IMR-90 (cell line): ENCODE measurements at places on chromosomes 7 and 10. TPM values are rescaled to one million over a fixed set of nuclear protein-coding genes. Genes with fewer than 3 reads are reported as not detected.

TMEM130 gene
- 1.1 and 1.4 TPM in 2 replicates for total RNA-seq

GRCh38 chr7:55131142-55131929 lies 112.5 kb downstream of the EGFR start:
- peak overlapping the region; percentile 99 for H3K27ac ChIP-seq
- H3K4me1 ChIP-seq: peaks cover 51% of the 10 kb centered on the region
- peaks cover 1% of the 10 kb centered on the region for H3K36me3 ChIP-seq
- peak; percentile 47 for DNase-seq

DNA sequence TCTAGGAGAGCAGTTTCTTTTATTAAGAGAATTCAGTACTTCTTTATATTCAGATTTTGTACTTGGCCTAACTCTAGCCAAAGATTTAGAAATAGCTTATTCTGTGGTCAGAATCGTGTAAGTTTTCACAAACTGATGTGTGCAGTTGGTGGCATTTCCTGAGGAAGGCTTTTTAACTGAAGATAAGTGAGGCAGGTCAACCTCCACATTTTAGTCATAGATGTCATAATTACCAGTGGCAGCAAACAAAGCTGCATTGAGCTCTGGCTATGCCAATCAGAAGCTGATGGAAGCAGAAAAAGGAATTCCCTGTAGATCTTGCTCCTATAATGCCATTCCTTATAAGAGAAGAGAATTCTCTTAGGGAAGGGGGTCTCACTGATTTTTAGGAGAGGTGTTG lies 141.3 kb upstream of the SP8 start:
- DNase-seq: no peak
- no peaks in the 10 kb centered on the region for H3K27me3 ChIP-seq
- no peak overlapping the region for H3K27ac ChIP-seq
- H3K4me1 ChIP-seq: no peaks in the 10 kb centered on the region

GRCh38 chr7:134699021-134699818 lies 52.6 kb downstream of the BPGM start:
- no peak overlapping the region for H3K27ac ChIP-seq
- H3K27me3 ChIP-seq: no peaks in the 10 kb centered on the region
- H3K36me3 ChIP-seq: no peaks in the 10 kb centered on the region
- H3K4me3 ChIP-seq: no peak overlapping the region
- H3K4me1 ChIP-seq: peaks cover 7% of the 10 kb centered on the region

DNA sequence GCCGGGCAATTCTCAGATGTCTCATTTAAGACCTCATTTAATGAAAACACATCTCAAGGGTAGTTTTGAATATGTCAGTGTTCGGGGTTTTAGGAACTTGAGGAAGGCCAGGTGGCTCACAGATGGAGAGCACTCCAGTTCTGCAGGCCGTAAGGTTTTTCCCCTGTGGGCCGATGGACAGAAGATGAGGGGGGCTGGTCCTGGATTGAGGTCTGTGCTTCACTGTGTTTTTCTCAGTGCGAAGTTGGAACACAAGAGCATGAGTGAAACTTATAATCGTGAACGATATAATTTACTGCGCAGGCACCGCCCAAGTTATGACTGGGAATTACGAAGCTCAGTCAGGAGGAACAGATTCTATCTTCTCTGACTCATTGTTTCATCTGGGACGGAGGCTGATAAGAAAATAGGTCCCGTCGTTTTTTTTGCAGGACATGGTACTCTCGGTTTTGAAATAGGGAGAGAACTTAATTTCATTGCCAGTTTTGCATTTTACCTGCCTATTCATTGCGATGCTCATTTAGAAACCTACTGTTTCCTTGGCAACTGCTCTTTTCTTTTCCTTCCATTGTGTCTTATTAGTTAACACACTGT lies 591.0 kb upstream of the PFKP start:
- H3K36me3 ChIP-seq: no peaks in the 10 kb centered on the region
- H3K4me1 ChIP-seq: no peaks in the 10 kb centered on the region
- no peak overlapping the region for H3K27ac ChIP-seq
- no peak for DNase-seq

GRCh38 chr10:11367505-11367904 lies 243.9 kb downstream of the USP6NL start:
- H3K27me3 ChIP-seq: no peaks in the 10 kb centered on the region
- H3K4me3 ChIP-seq: no peak overlapping the region
- no peak overlapping the region for H3K27ac ChIP-seq
- no peaks in the 10 kb centered on the region for H3K36me3 ChIP-seq
- no peak for DNase-seq

GRCh38 chr10:75939541-75939940 lies 508.1 kb downstream of the LRMDA start:
- no peaks in the 10 kb centered on the region for H3K4me1 ChIP-seq
- no peak overlapping the region for H3K27ac ChIP-seq
- H3K27me3 ChIP-seq: peaks cover 13% of the 10 kb centered on the region; the same call in 1 of the 2 replicates

GIMAP4 gene
- total RNA-seq: not detected in 2 replicates

- no peak overlapping the region for H3K27ac ChIP-seq
- no peak for DNase-seq
- no peak overlapping the region for H3K4me3 ChIP-seq
- H3K4me1 ChIP-seq: peaks cover 14% of the 10 kb centered on the region; the same call in 1 of the 2 replicates
Observed at GRCh38 chr10:70692043-70692603, 19.8 kb downstream of the ADAMTS14 start.

DNA sequence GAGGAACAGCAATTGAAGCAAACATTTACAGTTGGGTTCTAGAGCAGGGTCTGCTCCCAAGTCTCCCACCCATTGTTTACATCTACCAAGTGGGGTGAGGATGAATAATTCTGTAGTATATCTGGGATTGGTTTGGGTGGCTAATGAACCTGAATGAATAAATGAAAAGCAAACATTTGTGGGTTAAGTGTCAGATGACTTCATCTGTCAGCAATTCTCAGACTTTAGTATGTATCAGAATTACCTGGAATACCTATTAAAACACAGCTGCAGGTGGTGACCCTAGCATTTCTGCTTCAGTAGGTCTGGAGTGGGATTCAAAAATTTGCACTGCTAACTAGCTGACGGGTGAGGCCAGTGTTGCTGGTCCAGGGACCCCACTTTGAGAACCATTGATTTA lies 18.0 kb upstream of the NPVF start:
- H3K27ac ChIP-seq: no peak overlapping the region
- no peaks in the 10 kb centered on the region for H3K4me1 ChIP-seq
- no peaks in the 10 kb centered on the region for H3K36me3 ChIP-seq
- H3K4me3 ChIP-seq: no peak overlapping the region

GRCh38 chr10:10141782-10142382 lies 875.8 kb upstream of the CELF2 start:
- no peaks in the 10 kb centered on the region for H3K4me1 ChIP-seq
- H3K36me3 ChIP-seq: no peaks in the 10 kb centered on the region
- H3K27ac ChIP-seq: no peak overlapping the region
- H3K27me3 ChIP-seq: no peaks in the 10 kb centered on the region
- no peak overlapping the region for H3K4me3 ChIP-seq

- H3K36me3 ChIP-seq: peaks cover 59% of the 10 kb centered on the region
- DNase-seq: no peak
- H3K4me3 ChIP-seq: no peak overlapping the region
- H3K27ac ChIP-seq: no peak overlapping the region
- H3K4me1 ChIP-seq: no peaks in the 10 kb centered on the region
Observed at GRCh38 chr10:78004215-78005026, 24.9 kb downstream of the POLR3A start.

MMP21 gene
- not detected in 2 replicates for total RNA-seq

DNA sequence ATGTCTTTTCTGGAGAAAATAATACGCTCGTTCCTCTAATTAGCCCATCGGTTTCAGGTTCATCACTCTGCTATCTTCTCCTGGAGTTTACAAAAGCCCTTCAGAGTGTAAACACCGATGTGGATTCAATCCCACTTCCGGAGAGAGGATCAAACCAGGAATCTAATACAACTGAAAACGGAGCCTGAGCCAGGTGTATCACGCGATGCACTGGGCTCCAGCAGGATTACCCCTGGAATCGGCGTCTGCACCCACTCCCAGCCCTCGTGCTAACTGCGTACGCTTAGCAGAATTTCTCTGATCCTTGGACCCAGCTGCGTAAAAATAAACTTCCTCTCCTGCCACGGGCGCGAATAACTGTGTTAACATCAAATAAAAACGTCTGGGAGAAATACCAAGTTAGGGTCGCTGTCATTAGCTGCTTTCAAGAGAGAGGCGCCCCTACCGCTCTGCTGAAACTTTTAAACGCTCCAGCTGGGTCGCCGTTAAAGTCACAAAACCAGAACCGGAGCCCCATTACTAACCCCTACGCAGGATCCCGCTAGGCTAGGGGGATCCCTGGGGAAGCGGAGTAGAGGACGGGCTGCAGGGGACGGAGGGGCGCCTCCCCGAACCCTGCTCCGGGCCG lies 502 bp downstream of the ZNF3 start:
- no peaks in the 10 kb centered on the region for H3K27me3 ChIP-seq
- peaks cover 28% of the 10 kb centered on the region for H3K36me3 ChIP-seq
- peak overlapping the region; percentile 87 for H3K27ac ChIP-seq
- peak overlapping the region; percentile 73 for H3K4me3 ChIP-seq

GRCh38 chr7:46844486-46844885 lies 737.4 kb downstream of the TNS3 start:
- no peaks in the 10 kb centered on the region; the same call in 1 of the 2 replicates for H3K4me1 ChIP-seq
- H3K4me3 ChIP-seq: no peak overlapping the region
- H3K27ac ChIP-seq: no peak overlapping the region
- no peaks in the 10 kb centered on the region for H3K36me3 ChIP-seq
- no peaks in the 10 kb centered on the region for H3K27me3 ChIP-seq

FAM25C gene
- total RNA-seq: not detected in 2 replicates

SLC39A12 gene
- total RNA-seq: not detected in 2 replicates

GRCh38 chr7:129634361-129635034 lies 23.0 kb downstream of the NRF1 start:
- no peak overlapping the region for H3K27ac ChIP-seq
- DNase-seq: no peak
- H3K27me3 ChIP-seq: no peaks in the 10 kb centered on the region

- H3K36me3 ChIP-seq: no peaks in the 10 kb centered on the region
- H3K4me3 ChIP-seq: no peak overlapping the region
- H3K4me1 ChIP-seq: peaks cover 7% of the 10 kb centered on the region
- H3K27ac ChIP-seq: no peak overlapping the region
- no peak for DNase-seq
Observed at GRCh38 chr10:103553743-103554487, 60.4 kb downstream of the NEURL1 start.

GRCh38 chr7:21106296-21106732 lies 319.6 kb upstream of the SP8 start:
- H3K27ac ChIP-seq: no peak overlapping the region
- H3K4me1 ChIP-seq: no peaks in the 10 kb centered on the region
- no peak overlapping the region for H3K4me3 ChIP-seq
- no peak for DNase-seq

GPNMB gene
- under 0.01 TPM in 1 of 2 replicates, not detected in the other for total RNA-seq

GRCh38 chr10:58827381-58827780 lies 314.7 kb downstream of the BICC1 start:
- no peaks in the 10 kb centered on the region for H3K4me1 ChIP-seq
- no peak for DNase-seq
- peaks cover 10% of the 10 kb centered on the region for H3K36me3 ChIP-seq
- no peak overlapping the region for H3K27ac ChIP-seq

DNA sequence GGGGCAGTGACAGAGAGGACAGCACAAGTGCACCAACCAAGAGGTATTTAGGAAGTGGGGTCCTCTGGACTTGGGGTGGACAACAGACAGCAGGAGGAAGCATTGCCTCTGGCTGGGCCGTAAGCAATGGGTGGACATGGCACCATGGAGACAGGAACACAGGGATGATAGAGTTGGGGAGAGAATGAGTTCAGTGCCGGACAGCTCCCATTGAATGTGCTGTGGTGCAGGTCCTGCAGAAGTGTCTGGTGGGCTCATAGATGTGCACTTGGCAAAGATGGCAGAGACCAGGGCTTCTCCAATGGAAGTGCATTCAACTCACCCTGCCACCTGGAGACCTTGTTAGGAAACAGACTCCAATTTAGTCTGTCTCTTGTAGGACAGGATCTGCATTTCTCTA lies 341.5 kb upstream of the ZMIZ1 start:
- DNase-seq: no peak
- H3K27me3 ChIP-seq: peaks cover 67% of the 10 kb centered on the region
- no peak overlapping the region for H3K27ac ChIP-seq
- no peaks in the 10 kb centered on the region for H3K36me3 ChIP-seq
- no peak overlapping the region for H3K4me3 ChIP-seq

DNA sequence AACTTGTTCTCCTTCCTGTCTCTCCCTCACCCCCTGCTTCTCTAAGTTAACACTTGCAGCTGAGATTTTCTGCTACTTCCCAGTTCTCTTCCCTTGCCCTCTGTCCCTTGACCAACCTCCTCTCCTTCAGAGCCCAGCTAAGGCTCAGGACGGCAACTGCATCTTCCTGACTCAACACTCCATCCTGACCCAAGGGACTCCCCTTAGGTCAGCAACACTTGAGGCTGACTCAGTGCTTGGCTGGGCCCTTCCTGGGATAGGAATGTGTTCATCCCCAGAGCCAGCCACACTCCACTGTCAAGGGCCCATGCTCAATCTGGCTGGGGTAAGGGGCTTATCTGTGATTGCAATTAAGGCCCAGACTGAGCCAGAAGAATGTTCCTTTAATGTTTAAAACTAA lies 3.4 kb downstream of the CALHM2 start:
- H3K36me3 ChIP-seq: peaks cover 43% of the 10 kb centered on the region
- H3K27me3 ChIP-seq: no peaks in the 10 kb centered on the region
- H3K4me3 ChIP-seq: no peak overlapping the region
- H3K27ac ChIP-seq: no peak overlapping the region
- H3K4me1 ChIP-seq: peaks cover 11% of the 10 kb centered on the region; the same call in 1 of the 2 replicates
- DNase-seq: peak; percentile 87

ZNF239 gene
- total RNA-seq: 10.8 and 12.7 TPM in 2 replicates

SLC26A4 gene
- 0.56 and 1.1 TPM in 2 replicates for total RNA-seq

PRR15 gene
- not detected in 2 replicates for total RNA-seq

- no peaks in the 10 kb centered on the region for H3K4me1 ChIP-seq
- H3K36me3 ChIP-seq: no peaks in the 10 kb centered on the region
- H3K27ac ChIP-seq: no peak overlapping the region
- DNase-seq: no peak
Observed at GRCh38 chr7:88492153-88492552, 185.5 kb upstream of the STEAP4 start.

GRCh38 chr10:124529661-124530214 lies 68.1 kb downstream of the LHPP start:
- H3K27me3 ChIP-seq: no peaks in the 10 kb centered on the region
- H3K4me1 ChIP-seq: no peaks in the 10 kb centered on the region
- H3K4me3 ChIP-seq: no peak overlapping the region
- no peak overlapping the region for H3K27ac ChIP-seq
- no peaks in the 10 kb centered on the region for H3K36me3 ChIP-seq
- no peak for DNase-seq

GRCh38 chr7:74039337-74039736 lies 11.4 kb downstream of the ELN start:
- peaks cover 4% of the 10 kb centered on the region; the same call in 1 of the 2 replicates for H3K4me1 ChIP-seq
- H3K4me3 ChIP-seq: no peak overlapping the region
- no peaks in the 10 kb centered on the region for H3K27me3 ChIP-seq
- no peak overlapping the region for H3K27ac ChIP-seq

GRCh38 chr10:61975391-61975932 lies 74.0 kb downstream of the ARID5B start:
- H3K4me1 ChIP-seq: peaks cover 10% of the 10 kb centered on the region
- H3K4me3 ChIP-seq: no peak overlapping the region
- H3K27ac ChIP-seq: no peak overlapping the region
- peak; percentile 88 for DNase-seq
- peaks cover 10% of the 10 kb centered on the region for H3K36me3 ChIP-seq

- H3K27ac ChIP-seq: no peak overlapping the region
- H3K4me1 ChIP-seq: no peaks in the 10 kb centered on the region
- H3K27me3 ChIP-seq: peaks cover 12% of the 10 kb centered on the region
- H3K4me3 ChIP-seq: no peak overlapping the region
- peak; percentile 41 for DNase-seq
- no peaks in the 10 kb centered on the region for H3K36me3 ChIP-seq
Observed at GRCh38 chr10:34010891-34011290, 676.4 kb upstream of the NRP1 start.

PLEKHA1 gene
- total RNA-seq: 7.2 and 12.5 TPM in 2 replicates

SUN3 gene
- not detected in 2 replicates for total RNA-seq
